ENCODE measurements at places on chromosomes 1 and 21.

- DNase-seq: no peak
These were observed 601.7 kb upstream of the CXADR start for GRCh38 chr21:16911166-16911607.

- no peak for DNase-seq
These were observed 43.9 kb downstream of the DUSP10 start for GRCh38 chr1:221697923-221698425.

GRCh38 chr1:192913683-192914082, 104.8 kb downstream of the RGS2 start:
- DNase-seq: no peak

DNA sequence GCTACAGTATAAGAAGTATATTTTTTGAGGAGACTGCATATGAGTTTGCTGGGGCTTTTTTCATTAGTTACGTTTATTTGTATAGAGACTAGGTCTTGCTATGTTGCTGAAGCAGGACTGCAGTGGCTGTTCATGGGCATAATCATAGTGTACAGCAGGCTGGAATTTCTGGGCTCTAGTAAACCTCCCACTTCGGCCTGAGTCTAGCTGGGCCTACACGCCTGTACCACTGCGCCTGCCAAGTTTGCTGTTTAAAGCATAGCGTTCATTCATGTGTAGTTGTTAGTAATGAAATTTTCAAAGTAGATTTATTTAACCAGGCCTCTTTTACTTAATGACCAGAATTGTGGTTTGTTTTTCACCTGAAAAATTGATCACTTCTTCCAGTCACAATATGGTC, 33.8 kb downstream of the HS2ST1 start:
- no peak for DNase-seq

DNA sequence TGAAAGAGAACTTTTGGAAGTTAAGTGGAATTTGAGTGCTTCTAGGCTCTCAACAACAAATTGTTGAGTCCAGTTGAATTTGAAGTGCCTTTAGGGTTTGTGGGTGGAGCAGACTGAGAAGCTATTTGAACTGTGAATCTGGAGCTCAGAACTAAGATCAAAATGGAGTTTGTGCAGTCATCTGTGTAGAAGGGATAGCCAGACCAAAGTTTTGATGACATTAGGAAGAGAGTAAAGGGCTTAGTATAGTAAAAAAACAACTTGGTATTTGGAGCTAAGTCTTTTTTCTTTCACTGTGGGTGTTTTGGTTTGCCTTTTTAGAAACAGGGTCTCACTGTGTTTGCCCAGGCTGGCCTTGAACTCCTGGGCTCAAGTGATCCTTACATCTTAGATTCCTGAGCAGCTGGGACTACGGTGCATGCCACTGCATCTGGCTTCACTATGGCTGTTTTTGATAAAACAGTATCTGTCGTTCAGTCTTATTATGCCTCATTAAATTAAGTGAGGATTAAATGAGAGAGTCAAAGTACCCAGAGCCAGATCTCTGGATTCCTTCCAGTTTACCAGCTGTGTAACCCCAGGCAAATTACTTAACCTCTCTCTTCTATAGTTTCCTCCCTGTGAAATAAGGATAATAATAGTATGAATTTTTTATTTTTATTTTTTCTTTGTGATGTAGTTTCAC, 20.0 kb downstream of the HDAC1 start:
- DNase-seq: no peak

- peak; percentile 73 for DNase-seq
These were observed at the start of gene MRPL9 for GRCh38 chr1:151762941-151763921. Gene MRPL9, minus strand, starts transcription at chr1:151763496. Its CDS starts 17 bp downstream, at chr1:151763479.

DNA sequence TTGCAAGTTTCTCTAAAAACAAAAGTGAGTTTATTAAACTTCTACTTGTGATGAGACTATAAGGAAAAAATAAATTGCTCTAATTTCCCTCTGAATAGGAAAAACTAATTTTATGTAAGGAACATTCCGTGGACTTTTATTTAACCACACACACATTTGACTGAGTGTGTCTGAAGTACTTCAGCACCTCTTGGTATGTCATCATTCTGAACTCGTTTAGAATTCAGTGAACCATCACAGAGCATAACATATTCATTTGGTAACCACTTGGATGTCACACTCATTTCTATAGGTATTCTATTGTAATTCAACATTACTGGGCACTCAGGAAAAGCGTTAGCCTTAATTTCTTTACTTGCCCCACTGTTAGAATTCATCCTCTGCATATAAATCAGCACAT, 79.1 kb downstream of the RGS21 start:
- DNase-seq: no peak

DNA sequence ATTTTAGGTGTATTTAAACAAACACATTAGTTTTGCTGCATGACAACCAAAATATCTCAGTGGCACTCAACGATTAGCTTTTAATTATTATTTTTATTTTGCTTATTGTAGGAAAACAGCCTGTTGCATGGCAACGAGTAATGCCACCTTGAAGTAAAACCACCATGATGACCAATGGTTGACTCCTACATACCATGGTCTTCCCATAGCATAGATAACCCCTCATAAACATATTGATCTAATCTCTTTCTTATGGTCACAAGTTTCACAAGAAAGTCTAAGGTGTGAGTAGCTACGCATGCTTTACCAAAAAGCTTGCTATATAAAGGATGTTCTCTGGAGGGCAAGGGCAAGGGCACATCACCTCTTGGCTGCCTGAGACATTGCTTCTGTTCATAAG, 61.5 kb upstream of the PTBP2 start:
- DNase-seq: no peak

- no peak for DNase-seq
These were observed 67.5 kb downstream of the CCDC185 start for GRCh38 chr1:223460566-223461189.

DNA sequence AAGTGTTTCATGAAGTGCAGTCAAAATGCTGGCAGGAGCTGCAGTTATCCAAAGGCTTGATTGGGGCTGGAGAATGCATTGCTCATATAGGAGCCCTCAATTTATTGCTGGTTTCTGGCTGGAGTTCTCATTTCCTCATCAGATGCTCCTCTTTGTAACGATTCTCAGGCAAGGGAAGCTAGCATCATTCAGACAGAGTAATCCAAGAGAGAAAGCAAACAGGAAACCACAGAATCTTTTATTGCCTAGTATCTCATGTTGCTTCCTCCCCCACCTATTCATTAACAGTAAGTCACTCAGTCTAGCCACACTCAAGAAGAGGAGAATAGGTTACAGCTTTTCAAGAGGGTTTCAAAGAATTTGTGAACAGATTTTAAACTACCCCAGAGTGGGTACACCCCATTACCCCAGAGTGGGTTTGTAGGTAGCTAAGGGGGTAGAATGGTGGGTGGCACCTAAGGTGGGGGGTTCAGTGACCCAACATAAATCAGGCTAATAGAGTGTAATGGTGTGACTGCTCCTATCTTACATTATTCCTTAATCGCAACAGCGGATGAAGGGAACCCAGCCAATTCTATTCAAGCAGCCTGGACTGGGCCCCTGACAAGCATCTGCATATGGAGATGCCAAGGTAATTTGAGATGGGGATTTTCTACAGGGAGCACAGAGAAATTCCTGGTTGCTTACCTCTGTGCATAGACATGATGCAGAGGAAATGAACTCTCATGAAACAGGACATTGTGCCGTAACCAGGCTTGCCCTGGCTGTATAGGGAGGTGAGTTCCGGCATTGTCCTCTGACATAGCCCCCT, 67.1 kb downstream of the KCNJ15 start:
- DNase-seq: no peak

GRCh38 chr21:18622383-18622782, 218.8 kb upstream of the TMPRSS15 start:
- no peak for DNase-seq

GRCh38 chr1:55081188-55081904, 42.0 kb downstream of the PCSK9 start:
- no peak for DNase-seq

- DNase-seq: no peak
These were observed 64.8 kb downstream of the DPT start for GRCh38 chr1:168664069-168664834.

- DNase-seq: no peak
These were observed 487.1 kb downstream of the KCNT2 start for GRCh38 chr1:196121181-196121580.

- DNase-seq: no peak
These were observed 46.3 kb upstream of the TMPRSS15 start for GRCh38 chr21:18449605-18450550.

DNA sequence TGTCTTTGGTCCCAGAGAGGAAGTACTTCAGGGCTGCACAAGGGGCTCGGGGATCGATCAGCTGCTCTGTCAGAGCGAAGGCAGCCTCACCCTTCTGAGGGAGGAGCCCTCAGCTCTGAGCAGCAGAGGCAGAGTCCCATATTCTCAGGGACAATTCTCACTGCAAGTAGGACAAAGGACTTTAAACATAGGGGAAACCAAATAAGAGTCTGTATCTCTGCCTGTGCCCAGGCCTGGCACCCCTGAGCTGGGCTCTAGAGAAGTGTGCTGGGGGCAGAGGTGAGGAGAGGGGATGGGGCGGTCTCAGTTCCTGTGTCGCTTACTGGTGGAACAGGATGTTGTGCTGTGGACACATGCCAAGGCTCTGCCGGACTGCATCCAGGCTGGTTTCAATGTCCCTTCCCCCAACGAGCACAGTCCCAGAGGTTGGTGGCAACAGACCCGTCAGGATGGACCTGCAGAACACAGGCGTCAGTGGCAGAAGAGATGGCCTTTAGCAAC, 76.6 kb downstream of the ABCA4 start:
- DNase-seq: peak; percentile 70

Measured in breast epithelium (tissue), 4 donors.